ENCODE measurements at places on chromosomes 6 and 20.

GRCh38 chr6:89582669-89583325 lies 55.8 kb downstream of the LYRM2 start:
- DNase-seq = no peak

DNA sequence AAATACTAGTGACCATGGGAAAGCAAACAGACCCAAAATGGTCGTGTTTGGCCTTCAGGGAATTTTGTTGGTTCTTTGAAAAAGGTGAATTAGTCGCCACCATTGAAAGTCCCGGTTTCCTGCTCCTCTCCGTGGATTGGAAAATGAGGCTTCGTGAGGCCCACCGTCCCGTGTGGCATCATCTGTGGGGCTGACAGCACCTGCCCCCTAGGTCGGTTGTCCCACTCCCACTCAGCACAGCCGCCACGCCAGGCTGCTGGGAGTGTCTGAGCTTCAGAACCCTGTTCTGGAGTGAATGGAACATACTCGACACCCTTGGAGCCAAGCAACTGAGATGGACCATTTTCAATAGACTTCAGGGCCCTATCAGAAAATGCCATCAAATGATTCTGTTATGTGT lies 33.0 kb upstream of the FOXC1 start:
- DNase-seq = no peak

DNA sequence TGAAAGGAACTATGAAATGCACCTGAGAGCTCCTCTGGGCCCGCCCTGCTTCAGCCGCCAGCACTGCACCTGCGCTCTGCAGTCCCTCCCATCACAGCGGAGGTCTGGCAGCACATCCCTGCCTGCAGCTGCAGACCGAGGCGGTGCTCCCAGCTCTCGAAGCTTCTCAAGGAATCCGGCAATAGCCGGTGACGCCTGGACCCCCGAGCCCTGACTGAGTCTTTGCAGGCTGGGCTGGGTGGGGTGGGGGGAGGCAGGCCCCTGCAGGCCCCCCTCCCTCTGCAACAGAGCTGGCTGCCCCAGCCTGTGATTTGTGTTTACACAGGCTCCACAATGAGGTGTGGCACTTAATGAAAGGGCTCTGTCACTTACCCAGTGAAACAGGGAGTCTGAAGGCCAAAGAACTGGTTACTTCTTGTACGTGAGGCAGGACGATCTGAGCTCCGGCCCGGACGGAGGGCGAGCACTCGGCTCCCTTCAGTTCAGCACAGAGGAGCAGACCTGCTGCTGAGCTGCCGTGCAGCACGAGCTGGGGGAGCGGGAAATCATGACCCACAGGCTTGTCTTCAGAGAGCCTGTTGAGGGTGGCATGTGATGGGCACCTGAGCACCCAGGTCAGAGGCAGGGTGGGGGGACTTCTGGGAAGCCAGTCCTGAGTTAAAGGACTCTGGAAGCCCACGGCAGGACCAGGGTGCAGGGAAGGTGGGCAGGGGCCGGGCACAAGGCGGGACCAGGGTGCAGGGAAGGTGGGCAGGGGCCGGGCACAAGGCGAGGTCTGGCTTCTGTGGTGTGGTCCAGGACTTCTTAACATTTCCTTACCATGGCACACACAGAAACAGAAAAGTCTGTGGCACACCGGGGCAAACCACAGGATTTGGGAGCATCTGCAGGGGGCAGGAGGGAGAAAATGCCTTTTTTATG lies 192.3 kb upstream of the THBS2 start:
- no peak for DNase-seq

DNA sequence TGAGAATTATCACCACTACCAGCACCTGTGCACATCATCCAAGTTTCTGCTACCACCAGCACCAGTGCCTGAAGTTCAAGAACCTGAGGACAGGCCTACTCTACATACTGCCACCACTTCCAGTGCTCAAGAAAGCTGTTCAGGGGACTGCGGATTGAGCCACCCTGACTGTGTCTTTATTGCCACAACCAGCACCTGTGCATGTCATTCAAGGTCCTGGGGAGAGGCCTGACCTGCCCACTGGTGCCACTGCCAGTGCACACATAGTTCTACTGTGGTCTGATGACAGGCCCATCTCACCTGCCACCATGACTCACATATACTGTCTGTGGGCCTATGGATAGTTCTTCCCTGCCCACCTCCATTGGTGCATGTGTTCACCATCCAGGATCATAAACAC lies 559.4 kb downstream of the COL12A1 start:
- DNase-seq = no peak

- no peak for DNase-seq
These were observed 62.8 kb downstream of the IRF4 start for GRCh38 chr6:454148-454991.

DNA sequence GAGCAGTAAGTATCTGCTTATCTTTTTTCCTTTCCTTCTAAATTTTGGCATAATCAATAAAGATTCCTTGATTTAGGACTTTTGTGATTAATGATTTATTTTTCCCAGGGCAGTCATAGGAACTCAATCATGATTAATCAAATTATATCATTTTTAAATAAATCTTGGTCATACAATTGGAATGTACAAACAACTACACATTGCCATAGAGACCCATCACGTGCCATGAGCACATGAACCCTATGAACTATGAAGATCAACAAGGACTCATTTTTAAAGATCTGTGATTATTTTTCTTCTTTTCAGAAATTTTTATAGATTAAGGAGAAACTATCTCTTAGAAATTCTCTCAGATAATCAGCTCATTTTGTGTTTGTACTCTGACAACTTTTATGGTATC lies 622.4 kb downstream of the BCKDHB start:
- DNase-seq = no peak

- peak; percentile 13 for DNase-seq
These were observed 12.1 kb upstream of the OCSTAMP start for GRCh38 chr20:46562373-46563169.

- DNase-seq = no peak
These were observed 88.0 kb downstream of the FRK start for GRCh38 chr6:115972679-115973078.

DNA sequence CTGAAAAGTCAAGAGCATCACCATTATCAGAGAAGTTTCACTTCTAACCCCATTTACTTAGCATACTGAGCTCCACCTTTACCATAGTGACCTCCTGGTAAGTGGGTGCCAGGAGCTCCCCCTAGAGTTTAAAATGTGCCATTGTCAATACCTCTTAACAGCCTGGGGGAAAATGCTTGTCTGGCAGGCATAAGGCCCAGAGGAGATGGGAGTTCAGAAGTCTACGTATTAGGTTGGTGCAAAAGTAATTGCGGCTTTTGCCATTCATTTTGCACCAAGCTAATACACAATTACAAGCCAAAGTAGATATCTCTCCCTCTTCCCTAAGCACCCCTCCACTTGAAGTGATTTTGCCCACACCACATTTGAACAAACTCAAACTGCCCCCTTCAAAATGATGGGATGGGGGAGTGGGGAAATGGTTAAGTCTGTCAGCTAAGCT lies 919.0 kb downstream of the KIF16B start:
- peak; percentile 27 for DNase-seq

- peak; percentile 48 for DNase-seq
These were observed 1.7 kb downstream of the LOC128125822 start for GRCh38 chr6:63573899-63574553.

GRCh38 chr6:166417285-166417691 lies 34.5 kb upstream of the MPC1 start:
- DNase-seq = no peak

Measured in SW 1271 (cell line).